ENCODE measurements at places on chromosomes 1 and 21.

DNA sequence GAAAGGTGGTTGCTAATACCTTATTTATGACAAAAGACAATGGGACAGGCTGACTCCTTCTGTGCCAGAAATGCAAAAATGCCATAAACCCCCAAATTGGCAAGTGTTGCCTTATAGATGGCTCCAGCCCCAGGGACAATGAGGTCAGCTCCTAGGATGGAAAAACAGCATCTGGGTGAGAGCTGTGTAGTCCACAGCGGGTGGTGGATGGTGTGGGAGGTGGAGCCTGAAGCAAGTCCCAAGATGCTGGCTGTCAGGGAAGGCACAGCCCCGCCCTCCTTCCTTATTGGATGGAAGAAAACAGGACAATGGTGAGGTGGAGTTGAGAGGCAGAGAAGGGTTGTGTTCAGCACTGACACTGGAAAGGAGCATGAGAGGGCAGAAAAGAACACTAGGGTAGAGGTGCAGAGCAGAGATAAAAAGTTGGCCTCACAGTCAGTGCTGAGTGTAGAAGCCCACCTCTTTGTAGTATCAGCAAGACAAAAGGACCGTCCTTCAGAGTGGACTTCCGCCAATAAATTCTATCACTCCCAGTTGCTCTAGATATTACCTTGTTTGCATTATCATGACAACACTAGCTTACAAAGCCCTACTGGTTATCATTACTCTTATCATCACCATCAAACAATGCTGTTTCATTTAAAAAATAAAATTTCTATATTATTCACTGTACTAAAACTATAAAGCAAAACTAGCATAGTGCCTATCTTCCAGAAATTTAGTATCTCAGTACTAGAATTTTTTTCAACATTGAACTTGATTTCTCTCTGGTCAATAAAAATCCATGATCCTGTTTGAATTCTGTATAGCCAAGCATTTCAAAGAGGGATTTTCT, 3.7 kb upstream of the SDE2 start:
- DNase-seq, result peak; percentile 81

DNA sequence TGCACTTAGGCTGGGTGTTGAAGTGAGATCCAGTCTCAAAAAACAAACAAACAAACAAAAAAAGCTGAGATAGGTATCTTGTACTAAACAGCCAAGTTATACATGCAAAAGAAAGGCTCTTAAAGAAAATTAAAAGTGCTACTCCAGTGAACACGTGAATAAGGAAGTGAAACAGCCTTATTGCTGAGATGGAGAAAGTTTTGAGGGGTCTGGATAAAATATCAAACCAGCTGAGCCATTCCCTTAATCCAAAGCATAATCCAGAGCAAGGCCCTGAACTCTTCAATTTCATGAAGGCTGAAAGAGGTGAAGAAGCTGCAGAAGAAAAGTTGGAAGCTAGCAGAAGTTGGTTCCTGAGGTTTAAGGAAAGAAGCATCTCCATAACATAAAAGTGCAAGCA, 360.5 kb upstream of the DAB1 start:
- DNase-seq, result no peak

GRCh38 chr1:55010194-55010886, 11.6 kb downstream of the BSND start:
- no peak for DNase-seq

DNA sequence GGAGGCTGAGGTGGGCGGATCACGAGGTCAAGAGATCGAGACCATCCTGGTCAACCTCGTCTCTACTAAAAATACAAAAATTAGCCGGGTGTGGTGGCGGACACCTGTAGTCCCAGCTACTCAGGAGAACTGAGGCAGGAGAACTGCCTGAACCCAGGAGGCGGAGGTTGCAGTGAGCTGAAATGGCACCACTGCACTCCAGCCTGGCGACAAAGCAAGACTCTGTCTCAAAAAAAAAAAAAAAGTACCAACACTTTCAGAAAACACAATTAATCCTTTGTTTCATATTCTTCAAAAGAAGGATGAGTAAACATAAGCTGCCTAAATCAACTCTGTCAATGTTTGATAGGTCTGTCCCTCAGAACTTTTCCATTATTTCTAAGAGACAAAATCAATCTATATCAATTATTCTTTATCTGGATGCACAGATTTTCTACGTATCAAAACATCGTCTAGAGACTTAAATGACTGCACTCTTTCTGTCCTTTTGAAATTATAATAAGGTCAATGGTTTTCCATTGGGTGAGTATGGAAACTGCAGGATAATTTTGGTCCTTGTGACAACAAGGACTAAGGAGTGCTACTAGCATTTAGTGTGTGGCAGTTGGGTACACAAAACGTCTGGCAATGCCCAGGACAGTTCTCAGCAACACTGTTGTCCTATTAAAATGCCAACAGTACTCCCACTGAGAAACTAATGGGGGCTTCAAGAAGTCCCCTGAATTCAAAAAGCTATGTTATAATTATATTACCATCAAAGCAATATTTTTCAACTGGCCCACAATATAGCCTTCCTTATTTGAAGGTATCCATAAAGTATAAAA, 40.7 kb downstream of the LPGAT1 start:
- DNase-seq, result no peak

DNA sequence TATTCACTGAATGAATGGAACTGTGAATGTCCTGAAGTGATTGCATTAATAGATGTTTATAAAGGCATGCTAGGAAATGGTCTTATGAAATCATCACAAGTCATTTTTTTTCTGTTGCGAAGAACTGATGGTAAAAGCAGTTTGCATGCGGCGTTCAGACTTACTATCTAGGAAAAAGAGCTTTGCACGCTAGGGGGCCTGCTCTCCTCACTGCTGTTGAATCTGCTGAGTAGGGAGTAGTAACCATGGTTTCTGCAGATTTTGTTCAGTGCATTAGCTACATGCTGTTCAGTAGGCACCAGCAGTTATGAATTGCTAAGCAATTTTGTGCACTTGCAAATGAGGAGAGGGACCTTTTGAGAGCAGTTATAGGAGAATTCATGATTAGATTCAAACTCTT, 57.9 kb downstream of the CENPF start:
- DNase-seq, result peak; percentile 33

DNA sequence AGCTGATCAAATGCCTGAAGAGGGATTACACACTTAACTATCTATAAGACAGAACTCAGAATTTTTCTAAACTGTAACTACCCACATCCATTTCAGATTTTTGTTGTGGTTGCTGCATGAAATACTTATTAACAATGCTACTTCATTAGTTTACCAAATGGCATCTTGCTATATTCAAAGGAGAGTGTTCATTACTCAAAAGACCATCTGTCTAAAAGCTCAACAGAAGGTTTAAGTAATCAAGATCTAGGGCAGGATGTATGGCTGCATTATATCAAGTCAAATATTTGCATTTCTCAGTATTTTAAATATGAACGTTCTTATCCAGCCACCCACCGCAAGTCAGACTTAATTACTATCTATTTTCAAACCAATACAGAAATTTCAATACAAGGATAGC, 79.9 kb downstream of the SIPA1L2 start:
- DNase-seq, result no peak

GRCh38 chr1:4062041-4062440, 162.0 kb upstream of the C1orf174 start:
- DNase-seq, result no peak

DNA sequence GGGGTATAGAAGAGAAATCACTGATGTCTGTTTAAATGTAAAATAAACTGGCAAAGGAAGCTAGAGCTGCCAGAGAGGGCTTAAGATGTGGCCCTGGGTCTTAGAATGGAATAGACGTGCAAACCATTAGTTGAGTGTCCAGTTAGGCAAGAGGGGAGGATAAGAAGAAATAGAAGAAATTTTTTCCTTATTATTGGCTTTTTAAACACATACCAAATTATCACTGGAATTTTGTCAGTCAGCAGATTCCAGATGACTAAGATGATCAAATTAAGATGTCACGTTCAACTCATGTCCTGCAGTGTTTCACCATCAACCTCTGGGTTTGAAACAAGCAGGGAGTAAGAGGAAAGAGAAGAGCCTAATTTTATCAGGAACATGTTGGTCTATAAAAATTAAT, 71.6 kb upstream of the C1orf21 start:
- DNase-seq, result no peak
